ENCODE measurements at places on chromosomes 6 and 20.

DNA sequence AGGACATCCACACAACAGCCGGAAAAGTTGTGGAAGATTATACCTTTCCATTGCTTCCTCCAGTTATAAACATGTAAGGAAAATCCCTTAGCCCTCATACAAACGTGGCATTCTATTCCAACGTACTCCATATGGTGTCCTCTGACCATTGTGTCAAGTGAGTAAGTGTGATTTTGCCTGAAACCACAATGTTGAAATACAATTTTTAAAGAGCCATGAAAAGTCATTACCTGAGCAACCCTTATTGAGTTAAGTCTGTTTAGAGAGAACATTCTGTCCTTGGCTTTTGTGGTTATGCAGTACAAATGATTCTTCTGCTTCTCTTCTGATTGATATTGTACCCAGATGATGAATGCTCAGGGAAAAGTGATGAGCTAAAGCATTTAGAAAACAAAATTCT lies 530.1 kb downstream of the HAO1 start:
- DNase-seq = no peak

DNA sequence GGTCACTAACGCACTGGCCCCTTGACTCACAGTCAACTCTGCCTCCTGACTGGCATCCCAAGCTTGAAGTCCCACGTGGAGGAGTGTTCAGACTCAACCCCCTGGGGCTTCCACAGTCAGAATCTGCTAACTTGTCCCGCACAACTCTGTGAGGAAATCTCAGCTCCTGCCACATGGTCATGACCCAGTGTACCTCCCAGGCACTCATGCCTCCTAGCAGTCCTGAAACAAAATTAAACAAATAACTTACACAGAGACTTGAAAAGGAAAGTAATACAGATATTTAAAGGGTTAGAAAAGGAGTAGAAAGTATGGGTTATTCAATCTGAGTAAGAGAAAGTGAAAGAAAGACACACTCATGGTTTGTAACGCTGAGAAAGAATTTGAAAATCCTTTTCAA lies 134.9 kb downstream of the GMDS start:
- no peak for DNase-seq

GRCh38 chr6:13164291-13164690 lies 164.0 kb downstream of the TBC1D7 start:
- DNase-seq = no peak

DNA sequence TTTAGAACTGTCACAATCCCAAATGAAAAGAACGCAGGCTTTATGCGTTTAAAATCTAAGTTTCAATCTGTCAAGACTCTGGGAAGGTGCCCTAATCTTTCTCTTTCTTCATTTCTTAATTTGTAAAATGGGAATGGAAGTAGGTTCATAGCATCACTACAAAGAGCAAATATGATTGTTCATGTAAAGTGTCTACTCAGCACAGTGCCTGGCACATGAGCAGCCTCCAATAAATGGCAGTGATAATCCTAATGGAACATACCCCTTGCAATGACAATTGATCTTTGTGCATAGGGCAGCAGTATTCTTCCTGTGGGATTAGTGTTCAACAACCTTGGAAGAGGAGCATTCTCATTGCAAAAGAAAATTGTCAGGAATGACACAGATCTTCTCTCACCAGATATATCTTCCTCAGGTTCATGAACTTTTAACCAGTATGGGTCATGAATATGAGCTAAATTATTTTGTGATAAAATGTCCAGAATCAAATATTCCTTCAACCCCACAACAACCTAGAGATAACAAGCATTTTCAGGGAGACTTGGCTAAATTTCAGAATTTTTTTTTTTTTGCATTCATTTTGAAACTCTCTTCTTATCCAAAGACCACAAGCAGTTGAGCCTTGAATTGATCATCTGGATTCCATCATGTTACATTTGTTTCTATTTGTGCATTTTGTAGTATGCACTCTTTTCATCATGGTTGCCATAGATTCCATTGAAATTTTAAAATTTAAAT lies 149.1 kb downstream of the TBX18 start:
- no peak for DNase-seq

DNA sequence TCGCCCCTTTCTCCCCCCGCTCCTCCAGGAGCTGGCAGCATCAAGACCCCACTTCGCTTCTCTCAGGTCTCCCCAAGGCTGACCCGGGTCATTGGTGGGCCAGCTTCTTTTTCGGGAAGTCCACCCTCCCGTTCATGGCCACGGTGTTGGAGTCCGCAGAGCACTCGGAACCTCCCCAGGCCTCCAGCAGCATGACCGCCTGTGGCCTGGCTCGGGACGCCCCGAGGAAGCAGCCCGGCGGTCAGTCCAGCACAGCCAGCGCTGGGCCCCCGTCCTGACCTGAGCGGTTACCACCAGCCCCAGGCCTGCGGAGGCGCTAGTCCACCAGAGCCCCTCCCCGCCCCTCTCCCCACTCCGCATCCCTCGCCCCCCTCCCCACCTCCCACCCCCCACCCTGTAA lies 1.0 kb downstream of the PPDPF start:
- no peak for DNase-seq

DNA sequence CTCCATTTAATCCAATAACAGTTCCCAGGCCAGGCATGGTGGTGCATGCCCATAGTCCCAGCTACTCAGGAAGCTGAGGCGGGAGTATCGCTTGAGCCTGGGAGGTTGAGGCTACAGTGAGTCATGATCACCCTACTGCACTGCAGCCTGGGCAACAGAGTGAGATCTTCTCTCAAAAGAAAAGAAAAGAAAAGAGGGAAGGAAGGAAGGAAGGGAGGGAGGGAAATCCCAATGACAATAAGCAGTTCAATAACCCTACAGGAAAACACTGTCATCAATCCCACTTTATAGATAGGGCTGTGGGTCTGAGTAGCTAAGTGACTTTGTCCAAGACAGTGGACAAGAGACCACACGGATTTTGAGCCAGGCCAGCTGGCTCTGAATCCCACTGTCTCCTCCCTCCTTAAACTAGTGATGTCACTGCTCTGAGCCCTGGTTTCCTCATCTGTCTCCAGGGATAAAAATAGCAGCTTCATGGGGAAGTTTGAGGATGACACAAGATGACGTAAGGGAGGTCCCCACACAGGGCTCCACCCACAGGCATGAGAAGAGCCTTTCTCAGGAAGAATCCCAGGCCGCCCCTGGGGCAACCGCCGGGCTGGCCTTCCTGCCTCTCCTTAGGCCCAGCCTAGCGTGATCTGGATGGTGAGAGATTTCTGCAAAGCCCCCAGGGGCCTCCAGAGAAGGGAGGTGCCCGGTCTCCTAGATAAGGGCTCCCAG lies 7.2 kb upstream of the TRIB3 start:
- DNase-seq = peak; percentile 67

DNA sequence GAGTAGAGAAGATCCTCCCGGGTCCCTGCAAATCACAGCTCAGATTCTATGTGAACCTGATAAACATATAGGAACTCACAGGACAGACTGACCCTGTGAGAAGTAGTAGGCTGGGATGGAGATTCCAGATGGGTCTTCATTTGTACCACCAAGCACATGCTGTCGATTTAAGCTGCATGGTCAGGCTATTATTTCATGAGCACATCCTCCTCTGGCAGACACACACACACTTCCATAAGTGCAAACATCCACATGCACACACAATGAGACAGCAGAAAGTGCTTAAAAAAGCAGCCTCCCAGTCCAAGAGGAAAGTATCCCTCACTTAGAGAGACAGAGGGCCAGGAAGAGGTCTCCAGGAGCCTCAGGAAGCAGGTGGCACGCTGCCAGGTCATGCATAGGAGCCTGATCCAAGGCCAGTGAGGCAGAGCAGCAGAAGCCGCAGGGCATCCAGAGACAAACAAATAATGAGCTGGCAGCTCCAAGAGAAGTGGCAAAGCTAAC lies 131.8 kb downstream of the UNC5CL start:
- peak; percentile 8 for DNase-seq

DNA sequence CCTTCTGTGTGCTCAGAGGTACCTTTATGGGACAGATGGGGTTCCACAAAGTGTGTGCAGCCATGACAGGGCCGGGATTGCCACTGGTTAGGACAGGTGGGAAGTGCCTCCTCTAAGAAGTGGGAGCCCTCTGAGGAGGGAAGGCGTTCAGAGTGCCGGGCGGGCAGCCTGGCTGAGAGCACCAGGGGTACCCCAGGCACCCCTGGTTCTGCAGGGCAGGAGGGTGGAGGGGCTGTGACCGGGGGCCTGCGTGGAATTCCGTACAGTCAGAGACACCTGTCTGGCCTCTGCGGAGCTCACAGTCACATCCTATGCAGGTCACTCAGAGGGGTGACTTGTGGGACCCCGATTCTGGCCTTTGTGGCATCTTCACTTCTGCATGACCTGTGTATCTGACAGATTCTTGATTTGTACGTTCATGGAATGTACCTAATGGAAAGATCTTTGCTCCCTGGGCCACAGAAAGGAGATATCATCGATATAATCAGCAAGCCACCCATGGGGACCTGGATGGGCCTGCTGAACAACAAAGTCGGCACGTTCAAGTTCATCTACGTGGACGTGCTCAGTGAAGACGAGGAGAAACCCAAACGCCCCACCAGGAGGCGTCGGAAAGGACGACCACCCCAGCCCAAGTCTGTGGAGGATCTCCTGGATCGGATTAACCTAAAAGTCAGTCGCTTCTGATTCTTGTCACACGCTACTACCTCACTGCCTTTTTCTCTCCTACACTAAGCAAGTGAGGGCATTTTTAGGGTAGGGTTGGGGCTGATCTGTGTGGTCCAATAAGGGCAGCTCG lies 190.9 kb downstream of the SASH1 start:
- no peak for DNase-seq

DNA sequence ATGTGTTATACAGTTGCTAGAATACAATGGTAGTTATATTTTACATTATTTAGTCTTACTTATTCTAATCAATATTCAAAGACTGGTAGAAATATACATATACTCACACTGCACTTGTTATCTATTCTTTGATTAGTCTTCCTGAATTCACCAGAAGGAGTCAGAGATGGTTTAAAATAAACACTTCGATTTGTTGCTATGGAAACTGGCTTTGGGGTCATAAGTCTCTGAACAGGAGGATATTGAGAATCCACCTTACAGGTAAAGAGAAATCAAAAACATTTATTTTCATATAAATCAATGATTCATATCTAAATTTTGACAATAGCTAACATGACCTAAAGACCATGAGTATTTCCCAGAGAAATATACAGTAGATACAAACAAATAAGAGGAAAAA lies 41.6 kb downstream of the NUP153 start:
- DNase-seq = no peak

DNA sequence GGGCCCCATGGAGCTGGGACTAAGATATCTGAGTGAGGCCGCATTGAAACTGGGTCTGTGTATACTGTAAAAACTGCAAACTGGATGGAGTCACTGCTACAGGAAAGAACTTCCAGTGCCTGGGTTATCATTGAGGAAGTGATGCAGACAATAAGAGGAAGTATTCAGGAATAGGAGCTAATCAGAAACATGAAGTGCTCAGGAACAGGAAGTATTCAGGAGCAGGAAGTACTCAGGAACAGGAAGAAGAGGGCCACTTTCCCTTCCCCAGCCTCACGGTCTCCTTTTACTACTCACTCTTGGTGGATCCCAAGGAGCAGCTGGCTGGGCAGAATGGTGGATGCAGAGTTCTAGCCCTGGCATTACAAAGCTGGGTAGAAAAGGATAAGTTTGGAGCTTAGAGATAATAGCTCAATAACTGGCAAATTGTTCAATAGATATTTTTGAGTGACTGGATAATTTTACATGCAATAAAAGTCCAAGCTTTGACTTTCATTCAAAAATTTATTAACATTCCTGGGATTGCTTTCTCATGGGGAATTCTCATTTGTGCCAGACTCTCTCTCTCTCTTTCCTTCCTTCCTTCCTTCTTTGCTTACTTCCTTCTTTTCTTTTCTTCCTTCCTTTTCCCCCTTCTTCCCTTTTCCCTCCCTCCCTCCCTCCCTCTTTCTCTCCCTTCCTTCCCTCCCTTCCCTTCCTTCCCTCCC lies 82.2 kb upstream of the PAX1 start:
- no peak for DNase-seq

DNA sequence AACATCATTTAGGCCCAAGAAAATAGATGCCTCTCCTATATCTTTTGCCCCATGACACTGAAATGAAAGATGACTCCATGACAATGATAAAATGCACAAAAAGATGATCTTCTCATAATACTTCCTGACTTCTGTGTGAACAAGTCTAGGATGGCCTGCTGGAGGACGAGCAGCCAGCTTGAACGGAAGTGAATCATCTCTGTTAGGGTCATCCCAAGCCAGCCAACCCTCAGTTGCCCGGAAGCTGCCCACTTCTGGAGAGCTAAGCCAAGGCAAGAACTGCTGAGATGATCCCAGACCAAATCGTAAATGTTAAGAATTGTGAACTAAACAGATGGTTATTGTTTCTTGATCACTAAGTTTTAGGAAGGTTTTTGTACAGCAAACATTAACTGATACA lies 249.7 kb upstream of the HS3ST5 start:
- DNase-seq = no peak

DNA sequence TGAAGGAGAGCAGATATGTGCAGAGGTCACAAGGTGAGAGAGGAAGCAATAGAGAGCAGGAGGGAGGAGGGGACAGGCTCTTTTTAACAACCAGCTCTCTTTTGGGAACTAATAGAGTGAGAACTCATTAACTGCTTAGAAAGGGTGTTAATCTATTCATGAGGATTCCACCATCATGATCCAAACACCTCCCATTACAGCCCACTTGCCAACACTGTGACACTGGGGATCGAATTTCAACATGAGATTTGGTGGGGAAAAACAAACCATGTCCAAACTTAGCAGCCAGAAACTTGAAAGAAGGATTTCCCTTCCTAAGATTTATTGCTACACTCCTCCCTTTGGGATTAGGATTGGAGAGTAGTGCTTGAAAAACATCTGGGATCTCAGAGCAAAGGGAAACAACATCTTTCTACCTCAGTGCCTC lies 135.5 kb upstream of the PLCB4 start:
- peak; percentile 49 for DNase-seq

DNA sequence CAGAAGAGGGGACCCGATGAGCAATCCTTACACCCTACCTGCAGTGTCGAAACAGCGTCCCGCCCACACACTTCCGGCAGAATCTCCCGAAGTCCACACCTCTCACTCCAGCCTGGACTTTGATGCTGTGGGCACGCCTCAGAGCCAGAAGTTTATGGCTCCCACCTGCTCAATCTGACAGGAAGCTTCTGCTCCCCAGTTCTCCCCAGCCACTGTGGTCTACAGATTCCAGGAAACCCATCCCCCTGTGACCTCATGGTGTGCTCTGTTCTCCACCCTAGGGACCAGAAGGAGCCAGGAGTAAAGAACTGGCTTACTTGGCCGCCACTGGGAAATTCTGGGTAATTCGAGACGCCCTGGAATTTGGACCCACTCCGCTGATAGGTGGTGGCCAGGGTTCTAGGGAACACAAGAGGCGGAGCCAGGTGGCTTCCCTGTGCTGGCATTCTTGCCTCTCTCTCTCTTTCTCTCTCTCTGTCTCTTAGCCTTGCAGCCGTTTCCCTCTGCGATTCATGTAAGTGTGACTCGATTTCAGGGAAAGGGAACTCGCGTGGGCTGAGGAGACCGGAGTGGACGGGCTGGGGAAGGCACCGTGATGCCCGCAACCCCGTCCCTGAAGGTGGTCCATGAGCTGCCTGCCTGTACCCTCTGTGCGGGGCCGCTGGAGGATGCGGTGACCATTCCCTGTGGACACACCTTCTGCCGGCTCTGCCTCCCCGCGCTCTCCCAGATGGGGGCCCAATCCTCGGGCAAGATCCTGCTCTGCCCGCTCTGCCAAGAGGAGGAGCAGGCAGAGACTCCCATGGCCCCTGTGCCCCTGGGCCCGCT lies at the start of gene TRIM15:
Gene TRIM15 (plus strand): TSS at position 457 of the 828 bp plus-strand sequence. CDS start 139 bp downstream, at position 596.
- no peak for DNase-seq

- peak; percentile 35 for DNase-seq
These were observed 99.1 kb downstream of the CDH26 start for GRCh38 chr20:60057123-60057865.

GRCh38 chr6:70700922-70701876 lies 33.5 kb downstream of the SMAP1 start:
- no peak for DNase-seq

- DNase-seq = peak; percentile 74
These were observed 107.1 kb upstream of the BACH2 start for GRCh38 chr6:90403489-90404381.

Data from fibroblast of gingiva (primary cell).